CD8-positive, alpha-beta memory T cell (primary cell): ENCODE measurements at places on chromosomes 13 and 19.
A peak's percentile ranks its signal among the peaks of the same experiment; 100 is the strongest.

- DNase-seq: no peak
Measured at GRCh38 chr13:43006893-43007631, 15.0 kb upstream of the EPSTI1 start.

GRCh38 chr13:112821340-112822055 is 131.7 kb downstream of the ATP11A start:
- no peak for DNase-seq

GRCh38 chr13:50389726-50390125 is 374.5 kb downstream of the KCNRG start:
- DNase-seq: no peak

GRCh38 chr19:15859187-15859586 is 38.7 kb downstream of the CYP4F2 start:
- no peak for DNase-seq

- no peak for DNase-seq
Measured at GRCh38 chr13:47046706-47047105, 149.9 kb upstream of the HTR2A start.

DNA sequence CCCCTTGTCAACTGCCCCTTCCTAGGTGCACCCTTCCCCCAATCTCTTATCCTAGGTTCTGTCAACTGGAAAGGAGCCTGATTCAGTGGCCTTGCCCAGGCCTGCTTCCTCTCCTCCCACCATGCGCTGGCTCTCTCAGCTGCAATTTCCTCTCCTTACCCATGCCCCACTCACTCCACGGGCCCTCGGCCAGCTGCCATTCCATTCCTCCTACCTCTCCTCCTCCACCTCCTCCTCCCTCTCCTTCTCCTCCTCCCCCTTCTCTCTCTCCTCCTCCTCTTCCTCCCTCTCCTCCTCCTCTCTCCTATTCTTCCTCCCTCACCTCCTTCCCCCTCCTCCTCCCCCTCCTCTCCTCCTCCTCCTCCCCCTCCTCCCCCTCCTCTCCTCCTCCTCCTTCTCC is 9.6 kb upstream of the TIMM44 start:
- no peak for DNase-seq

- DNase-seq: no peak
Measured at GRCh38 chr19:9868983-9869617, 34.0 kb downstream of the PIN1 start.

DNA sequence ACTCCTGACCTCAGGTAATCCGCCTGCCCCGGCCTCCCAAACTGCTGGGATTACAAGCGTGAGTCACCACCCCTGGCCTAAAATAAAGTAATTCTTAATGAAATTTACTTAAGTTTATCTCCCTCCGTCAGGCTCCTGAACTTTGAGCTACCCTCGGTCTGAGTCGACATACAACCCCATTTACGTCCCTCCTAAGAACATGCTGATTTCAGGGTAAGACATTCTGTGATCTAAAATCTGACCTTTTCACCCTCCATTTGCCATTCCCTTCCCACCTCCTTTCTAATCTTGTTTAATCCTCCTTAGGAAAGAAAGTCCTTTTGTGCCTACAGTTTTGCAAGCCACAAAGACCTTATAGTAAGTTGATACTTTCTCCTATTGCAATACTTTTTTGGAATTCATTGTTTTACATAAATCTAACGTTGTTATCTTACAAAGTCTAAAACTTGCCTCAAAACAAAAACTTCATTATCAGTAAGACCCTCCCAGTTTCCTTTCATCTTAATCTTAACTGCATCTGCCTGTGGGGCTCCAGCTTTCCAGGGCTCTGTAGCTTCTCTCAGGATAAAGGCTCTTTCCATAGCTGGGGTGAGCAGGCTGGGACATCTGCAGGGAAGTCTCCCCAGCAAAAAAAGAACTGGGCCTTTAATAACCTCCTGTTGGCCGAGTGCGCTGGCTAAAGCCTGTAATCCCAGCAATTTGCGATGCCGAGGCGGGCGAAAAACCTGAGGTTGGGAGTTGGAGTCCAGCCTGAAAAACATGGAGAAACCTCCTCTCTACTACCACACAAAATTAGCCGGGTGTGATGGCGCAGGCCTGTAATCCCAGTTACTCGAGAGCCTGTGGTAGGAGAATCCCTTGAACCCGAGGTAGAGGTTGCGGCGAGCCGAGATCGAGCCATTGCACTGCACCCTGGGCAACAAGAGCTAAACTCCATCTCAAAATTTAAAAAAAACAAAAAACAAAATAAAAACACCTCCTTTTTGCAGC is 143.1 kb downstream of the ZNF737 start:
- DNase-seq: no peak

- no peak for DNase-seq
Measured at GRCh38 chr19:3056417-3057088, 5.7 kb downstream of the TLE5 start.

DNA sequence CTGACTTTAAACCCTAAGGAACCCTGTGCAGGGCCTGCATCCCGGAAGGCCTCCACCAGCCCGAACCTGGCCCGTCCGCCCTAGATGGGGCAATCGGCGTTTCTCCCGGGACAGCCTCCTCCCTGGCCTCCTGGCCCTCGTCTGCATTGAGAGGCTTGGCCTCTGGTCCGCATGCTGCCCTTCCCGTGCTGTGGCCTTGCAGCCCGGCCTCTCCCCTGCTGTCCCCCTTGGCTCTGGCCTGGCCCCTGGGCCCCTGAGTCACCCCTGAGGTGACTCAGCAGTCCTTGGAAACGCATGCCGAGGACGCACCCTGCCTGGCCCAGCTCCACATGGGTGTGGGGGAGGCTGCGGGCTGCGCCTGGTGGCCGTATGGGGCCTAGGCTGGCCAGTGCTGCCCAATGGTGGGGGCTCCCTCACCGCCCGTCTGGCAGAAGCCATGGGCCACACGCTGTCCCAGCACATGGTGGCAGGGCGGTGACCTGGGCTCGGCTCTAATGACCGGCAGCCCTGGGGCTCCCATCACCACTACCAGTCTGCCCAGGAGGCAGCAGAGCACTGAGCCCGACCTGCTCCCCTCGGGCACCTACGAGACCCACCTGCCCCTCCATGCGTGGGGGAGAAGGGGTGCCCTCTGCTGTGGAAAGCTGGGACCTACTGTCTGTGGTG is 25.7 kb downstream of the SH3GL1 start:
- DNase-seq: no peak

GRCh38 chr19:31439270-31439573 is 90.0 kb upstream of the TSHZ3 start:
- DNase-seq: no peak

GRCh38 chr13:58949646-58950045 is 1214.1 kb downstream of the DIAPH3 start:
- no peak for DNase-seq

GRCh38 chr19:30783936-30784335 is 411.8 kb downstream of the ZNF536 start:
- DNase-seq: no peak

DNA sequence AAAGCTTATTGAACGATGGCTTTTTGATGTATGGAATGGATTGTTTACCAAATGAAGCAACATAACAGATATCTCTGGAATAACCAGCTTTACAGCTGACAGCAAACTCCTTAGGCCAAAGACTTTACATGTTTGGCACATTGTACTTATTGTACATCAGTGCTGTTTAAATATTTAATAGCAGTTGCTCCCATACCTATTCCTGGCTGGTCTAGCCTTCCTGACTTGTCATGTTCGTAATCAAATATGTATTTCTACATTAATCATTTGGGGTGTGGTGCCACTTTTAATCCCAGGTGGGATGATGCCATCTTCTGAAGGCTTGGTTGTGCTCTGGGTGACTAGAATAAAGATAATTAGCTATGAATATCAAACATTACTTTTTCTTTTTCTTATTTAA is 67.4 kb upstream of the FRY start:
- no peak for DNase-seq

- peak; percentile 9 for DNase-seq
Measured at GRCh38 chr13:73059460-73060250, 850 bp downstream of the KLF5 start.

- peak; percentile 69 for DNase-seq
Measured at GRCh38 chr13:97109841-97110492, 112.2 kb upstream of the MBNL2 start.

DNA sequence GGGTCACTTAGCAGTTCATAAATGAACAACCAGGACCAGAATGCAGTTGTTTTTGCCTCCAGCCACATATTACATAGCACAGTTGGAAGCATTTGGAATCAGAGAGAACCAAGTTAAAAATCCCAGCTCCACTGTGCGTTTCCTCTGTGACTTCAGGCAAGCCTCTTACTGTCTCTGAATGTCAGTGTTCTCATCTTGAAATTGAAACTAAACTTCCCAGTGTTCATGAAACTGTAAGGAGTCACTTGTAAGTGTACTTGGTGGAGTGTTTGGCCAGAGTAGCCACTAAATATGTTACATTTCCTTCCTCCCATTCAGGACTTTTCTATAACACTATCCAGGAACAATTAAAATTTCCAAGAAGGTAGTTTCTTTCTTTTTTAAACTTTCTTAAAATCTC is 276.8 kb downstream of the KCNRG start:
- no peak for DNase-seq

- no peak for DNase-seq
Measured at GRCh38 chr19:3818466-3818865, 32.3 kb upstream of the MATK start.

DNA sequence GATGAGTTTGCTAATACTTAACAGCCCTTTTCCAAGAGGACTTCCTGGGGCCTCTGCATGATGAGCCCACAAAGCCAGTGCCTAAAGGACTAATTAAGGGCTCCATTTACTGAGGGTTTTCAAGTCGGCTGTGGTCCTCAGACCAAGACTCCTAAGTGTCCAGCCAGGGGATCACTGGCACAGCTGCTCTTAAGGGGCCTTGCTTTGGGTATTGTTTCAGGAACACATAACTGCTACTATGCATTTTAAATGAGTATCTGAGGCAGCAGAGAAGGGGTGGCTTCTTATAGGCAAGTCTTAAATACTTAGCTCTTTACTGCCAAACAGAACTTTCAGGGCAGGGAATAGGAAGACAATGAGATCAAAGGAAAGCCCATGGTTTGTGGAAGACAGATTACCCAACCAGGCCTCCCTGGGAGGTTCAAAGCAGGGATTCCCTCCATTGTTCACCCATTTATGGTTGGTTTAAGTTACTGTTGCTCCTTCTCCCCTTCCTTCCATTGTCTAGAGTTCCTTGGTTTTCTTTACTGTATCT is 61.9 kb downstream of the TNFRSF19 start:
- DNase-seq: no peak

GRCh38 chr13:101996954-101997353 is 404.9 kb downstream of the FGF14 start:
- no peak for DNase-seq

DNA sequence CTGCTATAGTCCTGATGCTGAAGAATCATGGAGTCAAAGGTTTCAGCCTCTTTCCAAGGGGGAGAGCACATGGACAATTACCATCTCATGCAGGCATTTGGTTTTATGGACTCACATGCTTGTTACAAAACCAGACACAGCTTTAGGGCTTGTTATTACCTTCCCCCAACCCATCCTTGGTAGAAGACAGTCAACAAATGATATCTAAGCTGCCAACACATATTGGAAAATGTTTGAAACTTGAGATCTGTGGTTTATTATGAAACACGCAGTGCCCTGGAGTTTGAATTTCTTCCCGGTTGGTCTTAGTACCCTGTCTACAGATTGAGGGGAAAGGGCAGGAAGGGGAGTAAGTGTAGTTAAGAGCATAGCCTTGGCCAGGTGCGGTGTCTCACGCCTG is 12.5 kb upstream of the CYP2A6 start:
- no peak for DNase-seq

DNA sequence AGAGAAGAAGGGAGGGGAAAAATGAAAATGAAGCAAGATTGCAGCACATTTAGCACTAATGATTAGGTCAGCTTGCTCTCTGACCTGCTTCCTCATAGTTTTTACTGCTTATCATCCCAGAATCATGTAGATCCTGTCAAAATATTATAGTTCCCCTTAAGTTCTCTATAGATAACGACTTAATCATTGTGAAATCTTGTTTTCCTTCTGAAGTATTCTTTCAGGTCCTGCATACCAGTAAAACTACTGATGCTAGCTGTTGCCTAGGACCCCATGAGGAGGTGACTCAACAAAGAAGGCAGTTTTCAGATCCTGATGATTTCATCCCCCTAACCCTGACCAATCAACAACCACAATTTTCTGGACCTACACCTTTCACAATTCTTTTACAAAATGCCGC is 1131.7 kb downstream of the SLITRK5 start:
- no peak for DNase-seq

DNA sequence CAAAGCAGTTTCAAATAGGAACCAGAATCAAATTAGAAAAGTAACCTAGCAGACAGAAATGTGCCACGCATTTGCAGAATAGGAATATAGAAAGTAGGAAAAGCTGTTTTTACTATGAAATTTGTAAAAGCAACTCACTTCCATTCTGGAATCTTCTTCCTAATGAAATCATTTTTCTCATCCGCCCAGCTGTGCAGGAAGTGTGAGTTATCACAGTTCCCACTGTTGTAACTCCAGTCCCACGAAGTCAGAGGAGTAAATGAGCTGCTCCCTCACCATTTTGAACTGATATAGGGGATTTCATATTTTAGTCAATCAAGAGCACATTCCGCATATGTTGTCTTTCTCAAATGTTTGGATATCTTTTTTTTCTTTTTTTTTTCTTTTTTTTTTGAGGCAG is 230.8 kb downstream of the TBC1D4 start:
- no peak for DNase-seq

- DNase-seq: no peak
Measured at GRCh38 chr13:51906581-51906980, 44.8 kb downstream of the CCDC70 start.

- no peak for DNase-seq
Measured at GRCh38 chr13:73722120-73722519, 412.1 kb downstream of the KLF12 start.

GRCh38 chr13:67216864-67217263 is 13.3 kb downstream of the PCDH9 start:
- no peak for DNase-seq

- DNase-seq: no peak
Measured at GRCh38 chr13:30319655-30320054, 12.3 kb upstream of the KATNAL1 start.

- no peak for DNase-seq
Measured at GRCh38 chr19:48171710-48172109, 1.2 kb downstream of the ZSWIM9 start.

DNA sequence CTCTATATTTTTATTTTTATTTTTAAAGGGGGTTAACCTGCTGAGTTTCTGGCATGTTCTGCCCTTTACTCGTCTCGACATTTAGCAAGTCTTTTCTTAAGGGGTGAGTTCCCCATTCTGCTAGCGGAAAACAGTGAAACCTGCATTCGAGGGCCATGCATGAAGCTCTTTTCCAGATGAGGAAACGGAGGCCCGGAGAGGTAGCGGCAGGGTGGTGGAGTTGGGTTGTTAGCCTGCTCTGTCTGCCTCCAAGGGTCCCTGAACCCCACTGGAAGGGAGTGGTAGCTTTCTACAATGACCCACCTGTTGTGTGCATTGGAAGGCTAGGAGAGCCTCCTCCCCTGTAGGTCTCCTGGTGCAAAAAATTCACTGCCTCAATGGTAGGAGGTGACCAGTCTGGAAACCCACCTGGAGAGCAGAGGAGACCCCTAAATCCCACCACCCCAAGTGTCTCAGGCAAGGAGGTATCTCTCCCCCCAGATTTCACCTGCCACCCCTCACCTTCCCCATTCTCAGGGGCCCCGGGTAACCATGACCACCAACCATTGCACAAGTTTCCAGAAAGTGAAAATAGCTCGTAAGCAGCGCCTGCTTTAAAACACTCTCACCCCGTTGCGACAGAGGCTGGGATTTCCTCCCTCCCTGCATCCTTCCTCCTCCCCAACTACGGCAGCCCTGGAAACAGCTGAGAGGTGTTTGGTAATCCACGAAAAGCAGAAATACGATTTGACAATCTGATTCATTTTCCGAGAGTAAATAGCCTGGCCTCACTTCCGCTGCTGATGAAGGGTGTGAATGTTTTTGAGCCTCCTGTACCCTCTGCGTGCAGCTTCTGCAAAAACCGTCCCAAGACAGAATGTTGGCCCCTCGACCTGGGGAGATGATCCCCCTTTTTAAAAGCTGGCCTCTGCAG is 3.5 kb downstream of the KLF2 start:
- DNase-seq: peak; percentile 65
